Breast epithelium (tissue), 4 donors: ENCODE measurements at places on chromosomes 5 and 9.

DNA sequence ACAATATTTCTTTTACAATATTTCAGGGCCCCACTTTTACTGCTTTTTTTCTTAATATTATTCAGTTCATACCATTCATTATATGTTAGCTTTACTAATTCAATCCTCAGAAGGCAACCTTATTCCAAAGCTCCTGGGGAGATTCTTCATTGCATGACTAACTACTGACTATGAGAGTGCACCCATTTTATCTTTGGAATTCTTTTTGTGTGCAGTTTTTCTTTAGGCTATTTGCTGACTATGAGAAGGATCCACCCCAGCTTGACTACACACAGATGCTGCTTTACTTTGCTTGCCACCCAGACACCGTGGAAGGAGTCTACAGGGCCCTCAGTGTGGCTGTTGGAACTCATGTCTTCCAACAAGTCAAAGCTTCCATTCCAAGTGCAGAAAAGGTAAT is 56.9 kb upstream of the IL7R start:
- DNase-seq = no peak

GRCh38 chr9:120513825-120514396 is 66.1 kb downstream of the CDK5RAP2 start:
- DNase-seq = no peak

DNA sequence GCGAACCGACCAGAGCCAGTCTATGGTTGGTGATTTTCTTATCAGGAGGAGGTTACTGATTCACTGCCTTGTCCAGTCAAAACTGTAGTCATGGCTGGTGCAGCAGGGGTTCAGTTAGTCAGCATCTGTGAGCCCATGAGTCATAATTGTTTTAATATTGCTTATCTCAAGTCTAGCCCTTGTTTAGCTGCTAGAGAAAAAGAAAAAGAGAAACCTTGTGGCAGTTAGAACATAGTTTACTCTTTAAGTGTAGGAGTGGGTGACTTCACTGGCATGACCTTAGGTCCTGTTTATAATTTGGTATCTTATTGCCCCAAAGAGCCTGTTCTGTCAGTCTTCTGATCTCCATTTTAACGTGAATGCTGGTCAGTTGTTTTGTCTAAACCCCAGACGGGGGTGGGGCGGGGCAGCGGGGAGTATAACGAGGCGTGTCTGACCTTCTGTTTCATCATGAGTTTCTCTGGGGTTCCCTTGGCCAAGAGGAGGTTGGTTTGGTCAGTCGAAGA is 76.9 kb upstream of the NFIL3 start:
- DNase-seq = no peak

GRCh38 chr9:21153336-21154017 is 11.8 kb upstream of the IFNW1 start:
- DNase-seq = no peak

- no peak for DNase-seq
These were observed 89.0 kb downstream of the PLPP1 start for GRCh38 chr5:55445791-55446190.

DNA sequence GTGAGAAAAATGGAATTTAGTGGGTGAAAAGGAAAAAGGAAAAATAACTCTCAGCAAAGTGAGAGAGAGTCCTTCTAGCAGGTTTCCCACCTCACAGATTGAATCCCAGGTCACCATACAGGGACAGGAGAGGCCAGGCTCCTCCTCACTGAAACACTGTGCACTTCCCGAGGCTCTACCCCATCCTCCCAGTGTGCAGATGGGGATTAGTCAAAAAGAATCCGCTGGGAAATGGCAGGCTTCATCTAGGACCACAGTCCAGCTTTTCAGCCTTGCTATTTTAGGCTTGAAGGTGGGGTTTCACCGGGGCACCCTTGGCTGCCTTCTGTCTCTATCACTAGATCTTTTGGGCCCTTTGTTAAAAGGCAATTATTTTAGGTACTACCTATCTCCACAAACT is 47.8 kb downstream of the YIPF5 start:
- DNase-seq = no peak

DNA sequence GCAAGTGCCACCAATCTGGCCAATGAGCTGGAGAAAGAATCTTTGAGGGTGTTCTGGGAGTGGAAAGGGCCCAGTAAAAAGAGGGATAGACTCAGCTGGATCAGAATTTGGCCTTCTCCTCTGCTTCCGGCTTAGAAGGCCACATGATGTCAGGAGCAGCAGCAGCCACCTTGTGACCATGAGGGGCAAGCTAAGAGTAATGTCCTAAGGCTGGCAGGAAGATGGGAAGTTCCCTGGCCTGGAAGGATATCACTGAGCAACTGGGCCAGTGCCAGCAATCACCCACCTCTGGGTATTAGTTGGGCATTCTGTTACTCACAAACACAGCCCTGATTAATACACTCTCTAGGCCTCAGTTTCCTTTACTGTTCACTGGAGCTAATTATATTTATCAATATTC is 44.2 kb downstream of the TSPAN17 start:
- DNase-seq = no peak
